ENCODE measurements at places on chromosomes 7 and 10. TPM values are rescaled to one million over a fixed set of nuclear protein-coding genes. Genes with fewer than 3 reads are reported as not detected.
A peak's percentile ranks its signal among the peaks of the same experiment; 100 is the strongest.

DNA sequence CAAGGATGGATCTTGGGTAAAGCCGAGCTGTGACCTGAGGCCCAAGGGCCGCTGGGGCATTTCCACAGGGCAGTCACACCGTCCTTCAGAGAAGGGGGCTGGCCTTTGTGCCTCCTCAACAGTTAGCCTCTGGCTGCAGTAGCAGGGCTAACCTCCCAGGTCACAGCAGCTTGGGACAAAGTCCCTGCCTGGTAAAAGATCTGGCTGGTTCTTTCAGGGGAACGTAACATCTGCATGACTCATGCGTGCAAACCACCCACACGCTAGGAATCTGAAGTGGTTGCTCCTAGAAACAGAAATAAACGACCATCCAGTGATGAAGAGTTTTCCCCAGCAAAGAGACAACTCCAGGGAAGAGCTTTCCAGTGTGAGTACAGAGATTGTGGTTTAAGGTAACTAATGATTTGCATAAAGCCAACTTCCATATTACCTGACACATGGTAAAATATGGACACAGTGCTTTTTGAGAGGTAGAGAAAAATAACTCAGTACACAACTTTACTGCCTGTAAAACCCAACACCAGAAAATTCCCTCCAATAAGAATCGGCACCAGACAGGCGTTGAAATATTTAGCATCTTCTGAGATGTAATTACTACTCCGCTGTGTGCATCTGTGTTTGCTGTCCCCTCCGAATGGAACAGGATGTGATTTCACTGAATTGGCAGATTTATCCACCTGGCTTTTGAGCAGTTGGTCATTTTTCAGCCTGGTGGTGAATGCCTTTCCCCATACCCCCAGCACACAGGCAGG, 84.9 kb upstream of the ADRB1 start:
- peak; percentile 83 for DNase-seq

The TFPI2 gene
- 71.3 TPM for polyA plus RNA-seq

GRCh38 chr10:103781329-103782061, 73.9 kb downstream of the SH3PXD2A start:
- DNase-seq: peak; percentile 99

DNA sequence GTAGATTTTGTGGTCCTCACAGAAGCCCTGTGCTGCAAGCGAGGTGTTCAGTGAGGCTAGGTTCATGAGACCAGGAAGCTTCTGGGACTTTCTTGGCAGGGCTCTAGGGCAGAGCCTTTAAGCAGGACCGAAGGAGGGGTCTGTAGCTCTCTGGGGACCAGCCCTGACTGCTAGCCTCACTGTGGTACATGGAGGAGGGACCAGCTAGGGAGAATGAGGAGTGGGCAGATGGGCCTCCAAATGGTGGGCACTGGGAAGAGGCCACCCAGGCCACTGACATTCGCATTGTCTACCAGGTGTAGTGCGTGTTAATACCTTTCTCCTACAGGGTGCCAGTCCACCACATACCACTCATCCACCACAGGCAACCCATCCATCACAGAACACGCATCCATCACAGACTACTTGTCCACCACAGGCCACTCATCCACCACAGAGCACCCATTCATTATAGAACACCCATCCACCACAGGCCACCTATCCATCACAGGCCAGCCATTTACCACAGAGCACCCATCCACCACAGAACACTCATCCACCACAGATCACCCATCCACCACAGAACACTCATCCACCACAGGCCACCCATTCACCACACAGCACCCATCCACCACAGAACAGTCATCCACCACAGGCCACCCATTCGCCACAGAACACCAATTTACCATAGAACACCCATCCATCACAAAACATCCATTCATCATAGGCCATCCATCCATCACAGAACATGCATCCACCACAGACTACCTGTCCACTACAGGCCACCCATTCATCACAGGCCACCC, 31.6 kb upstream of the ZNF488 start:
- no peak for DNase-seq
